ENCODE measurements at places on chromosomes 13 and 19.
A peak's percentile ranks its signal among the peaks of the same experiment; 100 is the strongest.

DNA sequence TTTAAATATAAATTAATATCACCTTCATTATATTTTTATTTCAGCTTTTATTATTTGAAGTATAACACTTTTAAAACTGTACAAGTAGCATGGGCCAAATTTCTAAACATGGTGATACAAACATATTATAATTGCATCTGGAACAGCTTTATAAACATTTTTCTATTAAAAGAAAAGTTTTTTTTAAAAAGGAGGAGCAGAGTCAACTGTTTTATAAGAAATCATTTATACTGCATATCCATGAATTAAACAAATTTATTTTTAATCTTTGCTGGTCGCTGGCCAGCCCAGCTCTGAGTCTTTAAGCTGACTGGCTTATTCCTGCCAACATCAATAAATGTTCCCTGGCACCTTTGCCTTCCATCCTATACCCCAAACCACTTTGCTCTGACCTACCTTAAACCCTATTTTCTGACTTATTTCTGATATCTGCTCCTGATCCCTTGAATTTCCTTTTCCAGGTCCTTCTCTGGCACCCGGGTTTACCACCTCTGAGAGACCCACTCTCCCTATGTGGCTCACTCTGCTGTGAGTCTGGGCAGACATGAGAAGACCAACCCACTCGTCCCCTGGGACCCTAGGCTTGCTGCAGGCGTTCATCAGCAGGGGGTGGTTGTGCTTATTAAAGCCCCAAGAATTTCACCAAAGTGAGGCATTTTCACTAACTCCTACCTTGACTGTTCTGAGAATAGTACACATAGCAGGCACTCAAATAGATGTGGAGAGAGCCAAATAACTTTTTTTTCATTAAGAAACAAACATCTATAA, 220.3 kb downstream of the KLF12 start:
- DNase-seq = no peak

GRCh38 chr19:46748325-46749109, 2.3 kb upstream of the STRN4 start:
- no peak for DNase-seq

GRCh38 chr13:80338781-80339562, 2.0 kb downstream of the SPRY2 start:
- peak; percentile 47 for DNase-seq

DNA sequence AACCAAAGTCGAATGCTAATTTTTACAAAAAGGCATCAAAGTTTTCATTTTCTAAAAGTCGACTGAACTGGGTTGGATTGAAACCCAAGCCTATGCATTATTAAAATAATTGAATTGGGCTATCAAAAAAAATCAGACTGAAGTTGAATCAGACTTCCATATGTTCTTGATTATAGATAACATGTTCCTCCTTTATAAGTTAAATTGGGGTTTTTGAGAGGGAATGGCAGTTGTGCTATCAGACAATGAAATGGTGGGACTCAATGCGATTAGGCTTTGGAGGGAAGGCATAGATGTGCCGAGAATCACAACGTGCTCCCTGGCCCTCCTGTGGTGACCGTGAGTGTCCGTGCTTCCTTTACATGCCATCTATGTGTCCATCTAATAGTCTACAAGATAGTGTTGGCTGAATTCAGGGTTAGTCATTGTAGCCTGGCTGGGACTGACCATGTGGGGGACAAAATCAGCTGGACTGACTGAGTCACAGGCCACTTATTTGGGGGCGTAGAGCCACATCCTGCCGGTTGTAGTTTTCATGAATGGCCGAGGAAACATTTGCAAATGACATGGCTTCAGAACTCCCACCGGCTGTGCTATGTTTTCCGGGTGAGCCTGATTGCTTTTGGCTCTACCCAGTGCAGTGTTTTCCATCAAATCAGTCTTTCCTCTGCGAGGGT, 37.1 kb upstream of the OLFM4 start:
- no peak for DNase-seq

- no peak for DNase-seq
Measured at GRCh38 chr13:50685956-50686355, 157.5 kb downstream of the DLEU7 start.

DNA sequence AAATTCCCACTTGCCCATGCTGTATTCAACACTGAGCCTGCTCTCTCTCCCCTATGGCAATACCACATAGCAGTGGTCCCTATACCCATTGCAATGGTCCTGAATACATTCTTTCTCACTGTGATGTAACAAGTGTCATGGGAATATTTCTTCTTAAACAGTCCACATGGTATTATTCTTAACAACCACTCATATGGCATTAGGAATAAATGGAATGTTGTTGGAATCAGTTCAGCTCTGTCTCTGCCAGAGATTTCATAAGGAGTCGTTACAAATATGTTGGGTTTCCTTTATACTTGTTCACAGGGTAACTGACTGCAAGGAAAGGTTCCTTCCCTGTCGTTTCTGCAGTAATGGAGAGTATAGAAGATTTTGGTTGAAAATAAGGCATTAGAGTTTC, 128.3 kb upstream of the SPATA13 start:
- DNase-seq = peak; percentile 72

- DNase-seq = no peak
Measured at GRCh38 chr19:10419646-10420443, 493 bp upstream of the PDE4A start.

DNA sequence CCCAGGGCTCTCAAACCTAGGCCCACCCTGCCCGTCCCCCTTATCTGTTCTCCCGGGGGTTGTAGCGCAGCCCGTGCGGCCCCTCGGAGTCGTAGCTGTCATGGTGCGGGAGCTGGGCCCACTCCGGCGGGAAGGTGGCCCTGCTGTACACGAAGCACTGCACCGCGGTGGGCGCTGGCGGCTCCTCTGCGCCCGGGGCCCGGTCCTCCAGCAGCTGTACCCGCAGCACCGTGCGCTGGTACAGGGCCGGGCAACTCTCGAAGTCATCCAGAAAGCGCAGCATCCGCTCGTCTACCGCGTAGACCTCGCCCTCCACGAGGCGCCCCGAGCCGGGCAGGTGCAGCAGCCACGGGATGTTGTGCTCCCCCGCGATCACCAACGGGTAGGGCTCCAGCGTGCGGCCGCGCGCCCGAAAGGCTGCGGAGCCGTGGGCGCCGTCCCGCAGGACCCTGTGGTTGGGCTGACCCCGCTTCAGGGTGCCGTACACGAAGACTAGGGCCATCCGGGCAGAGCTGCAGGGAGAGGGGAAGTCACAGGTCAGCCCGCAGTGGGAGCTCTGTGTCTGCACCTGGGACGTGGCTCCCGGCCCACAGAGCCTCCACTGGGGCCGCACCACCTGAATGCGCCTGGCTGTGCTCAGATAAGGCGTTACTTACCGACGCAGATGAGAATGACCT, 56.4 kb downstream of the GGACT start:
- DNase-seq = no peak

GRCh38 chr13:106493533-106494220, 41.8 kb downstream of the EFNB2 start:
- no peak for DNase-seq

- no peak for DNase-seq
Measured at GRCh38 chr19:30999726-31000125, 349.5 kb downstream of the TSHZ3 start.

GRCh38 chr19:38721979-38722773, 22.1 kb downstream of the CAPN12 start:
- DNase-seq = no peak

GRCh38 chr19:55766466-55766865, 2.5 kb upstream of the RFPL4AL1 start:
- DNase-seq = no peak

DNA sequence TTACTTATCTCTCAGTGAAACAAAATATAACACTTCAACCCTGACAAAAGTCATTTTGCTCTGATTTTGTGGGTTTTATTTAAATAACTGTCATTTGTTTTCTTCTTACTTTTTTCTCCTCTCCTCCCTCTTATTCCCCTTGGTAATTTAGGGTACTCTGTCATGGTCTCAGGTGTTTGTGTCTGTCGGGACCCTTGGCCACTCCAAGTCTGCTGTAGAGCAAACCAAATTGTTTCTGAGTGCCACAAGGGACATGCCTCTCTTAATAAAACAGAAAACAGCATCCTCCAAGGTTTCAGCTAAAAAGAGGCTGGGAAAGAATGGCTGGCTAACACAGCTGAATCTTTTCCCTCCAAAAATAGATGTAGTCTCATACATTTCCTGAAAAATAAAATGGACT, 573.1 kb upstream of the KLF12 start:
- DNase-seq = no peak

DNA sequence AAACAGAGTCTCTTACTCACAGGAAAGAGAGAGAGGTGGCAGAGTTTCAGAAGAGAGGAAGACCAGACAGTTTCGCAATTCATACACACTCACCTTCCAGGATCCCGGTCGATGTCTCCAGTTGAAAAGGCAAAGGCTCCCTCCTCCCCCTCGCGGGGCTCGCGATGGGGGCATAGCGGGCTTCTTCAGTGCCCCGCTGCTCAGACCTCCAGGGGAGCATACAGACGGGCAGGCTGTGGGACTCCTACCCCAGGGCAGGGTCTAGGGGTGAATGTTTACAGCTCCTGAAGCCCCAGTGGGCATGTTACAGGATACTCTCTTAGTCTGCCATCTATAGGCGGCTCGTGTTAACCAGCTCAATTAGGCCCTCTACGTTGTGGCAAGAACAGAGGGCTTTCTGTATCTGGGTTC, 139.2 kb downstream of the SLITRK5 start:
- DNase-seq = no peak

- DNase-seq = no peak
Measured at GRCh38 chr13:33236021-33236420, 49.5 kb downstream of the STARD13 start.

DNA sequence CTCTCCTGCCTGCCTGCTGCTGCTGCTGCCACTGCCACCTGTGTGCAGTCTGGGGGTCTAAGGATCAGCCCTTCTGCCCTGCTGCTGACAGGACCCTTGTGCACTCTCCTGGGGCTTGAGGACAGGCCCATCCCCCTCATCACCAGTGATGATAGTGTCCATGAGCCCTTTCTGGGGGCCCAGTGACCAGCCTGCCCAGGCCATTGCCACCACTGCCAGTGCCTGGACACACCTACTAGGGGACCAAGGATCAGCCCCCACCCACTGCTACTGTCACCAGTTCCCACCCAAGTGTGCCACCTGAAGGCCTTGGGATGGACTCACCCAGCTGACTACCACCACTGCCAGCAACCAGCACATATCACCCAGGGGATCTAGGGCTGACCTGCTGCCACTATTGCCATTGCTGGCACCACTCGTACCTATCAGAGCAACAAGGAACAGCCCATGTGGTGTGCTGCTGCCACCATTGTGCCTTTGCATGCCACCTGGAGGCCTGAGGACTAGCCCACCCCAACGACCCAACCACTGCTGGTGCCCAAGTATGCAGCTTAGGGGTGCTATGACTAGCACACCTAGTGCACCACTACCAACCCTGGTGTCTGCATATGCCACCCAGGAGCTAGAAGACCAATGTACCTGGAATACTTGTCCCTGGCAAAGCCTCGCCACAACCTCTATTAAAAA, 994.3 kb downstream of the PCDH17 start:
- no peak for DNase-seq

GRCh38 chr13:26985285-26985878, 186.2 kb downstream of the USP12 start:
- peak; percentile 29 for DNase-seq

DNA sequence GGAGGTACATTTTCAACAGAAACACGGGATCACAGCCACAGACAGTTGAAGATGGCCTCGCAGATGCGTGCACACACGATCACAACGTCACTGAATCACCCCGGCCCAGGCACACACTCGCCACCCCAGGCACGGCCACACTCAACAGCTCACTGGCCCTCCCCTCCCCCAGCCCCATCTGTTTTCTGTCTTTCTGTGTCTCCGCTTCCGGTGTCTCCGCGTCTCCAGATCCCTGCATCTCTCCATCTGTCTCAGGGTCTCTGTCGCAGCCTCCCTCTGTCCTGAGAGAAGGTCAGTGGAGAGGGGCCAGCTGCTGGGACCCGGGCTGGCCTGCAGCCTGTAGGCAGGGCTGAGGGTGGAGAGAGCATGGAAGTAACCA, 3.8 kb upstream of the ATP1A3 start:
- DNase-seq = no peak

DNA sequence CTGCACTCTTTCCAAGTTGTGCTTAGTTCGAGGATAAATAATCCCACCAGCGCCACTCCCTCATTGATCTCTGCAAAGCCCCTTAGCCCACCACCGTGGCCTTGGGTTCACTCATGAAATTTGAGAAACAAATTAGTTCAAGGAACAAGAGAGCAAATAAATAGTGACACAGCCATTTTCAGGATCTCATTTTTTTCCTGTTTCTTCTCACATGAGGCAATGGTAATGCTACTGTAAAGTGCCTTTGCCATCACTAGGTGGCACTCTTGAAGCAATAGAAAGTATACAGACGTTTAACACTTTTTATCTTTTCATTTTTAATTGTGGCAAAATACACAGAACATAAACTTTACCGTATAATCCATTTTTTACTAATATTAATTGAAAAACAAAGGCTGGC, 76.8 kb upstream of the ZNF835 start:
- DNase-seq = no peak

DNA sequence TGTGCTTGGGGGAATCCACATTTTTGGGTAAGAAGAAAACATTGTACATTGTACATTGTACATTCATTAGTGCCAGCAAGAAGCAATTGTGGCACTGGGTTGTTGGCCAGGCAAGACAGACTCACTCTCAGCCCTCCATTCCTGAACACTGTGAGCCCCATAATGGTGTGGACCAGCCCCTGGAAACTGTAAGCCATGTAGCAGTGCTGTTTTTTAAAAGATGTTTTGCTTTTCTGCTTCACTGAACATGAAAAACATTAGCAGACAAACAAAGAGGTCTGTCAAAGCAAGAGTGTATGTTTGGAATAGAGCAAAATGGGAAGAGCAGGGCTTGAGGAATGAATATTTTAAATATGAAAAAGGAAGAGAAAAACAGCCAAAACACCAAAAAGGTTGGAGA, 39.1 kb upstream of the IL17D start:
- no peak for DNase-seq

- DNase-seq = no peak
Measured at GRCh38 chr19:17138937-17139598, 63.5 kb downstream of the MYO9B start.

DNA sequence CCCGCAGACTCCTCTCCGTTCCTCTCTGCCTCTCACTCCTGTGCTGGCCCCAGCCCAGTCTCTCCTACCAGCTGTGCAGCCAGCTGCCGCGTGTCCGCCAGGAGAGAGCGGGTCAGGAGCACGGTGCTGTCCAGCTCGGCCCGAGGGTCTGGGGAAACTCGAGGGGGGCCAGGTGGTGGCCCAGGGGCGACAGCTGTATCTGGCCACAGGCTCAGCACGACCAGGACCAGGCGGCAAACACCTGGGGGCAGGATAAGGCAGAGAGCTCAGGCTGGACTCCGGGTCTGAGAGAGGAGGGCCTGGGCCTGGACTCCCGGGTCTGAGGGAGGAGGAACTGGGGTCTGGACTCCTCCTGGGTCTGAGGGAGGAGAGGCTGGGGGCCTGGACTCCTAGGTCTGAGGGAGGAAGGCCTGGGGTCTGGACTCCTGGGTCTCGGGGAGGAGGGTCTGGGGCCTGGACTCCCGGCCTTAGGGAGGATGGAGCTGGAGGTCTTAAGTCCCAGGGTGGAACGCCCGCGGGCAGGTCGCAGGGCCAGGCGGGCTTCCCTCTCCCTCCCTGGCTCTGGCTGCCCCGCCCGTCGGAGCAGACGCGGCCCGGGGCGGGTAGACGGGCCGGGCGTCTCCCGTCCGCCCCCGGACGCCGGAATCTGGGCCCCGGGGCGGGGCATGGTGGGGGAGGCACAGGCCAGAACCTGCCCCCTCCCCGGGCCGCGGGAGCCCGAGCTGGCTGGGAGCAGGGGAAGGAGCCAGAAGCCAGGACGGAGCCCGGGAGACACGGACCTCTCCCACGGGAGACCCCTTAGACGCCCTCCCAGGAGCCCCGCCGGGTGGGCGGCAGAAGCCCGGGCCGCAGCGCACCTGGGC, 1.3 kb downstream of the IL11 start:
- no peak for DNase-seq

- peak; percentile 80 for DNase-seq
Measured at GRCh38 chr13:41696163-41697003, 239.0 kb downstream of the RGCC start.
